ENCODE measurements at places on chromosomes 11 and 22. TPM values are rescaled to one million over a fixed set of nuclear protein-coding genes. Genes with fewer than 3 reads are reported as not detected.
A peak's percentile ranks its signal among the peaks of the same experiment; 100 is the strongest.

- no peak overlapping the region for H3K27ac ChIP-seq
- no peak for DNase-seq
- H3K4me1 ChIP-seq: peaks cover 32% of the 10 kb centered on the region
- H3K27me3 ChIP-seq: no peaks in the 10 kb centered on the region
These were observed 85.6 kb downstream of the CADM1 start for GRCh38 chr11:115418626-115419025.

GRCh38 chr11:78181185-78181584, 7.2 kb downstream of the KCTD21 start:
- H3K27ac ChIP-seq: no peak overlapping the region
- H3K4me3 ChIP-seq: no peak overlapping the region
- H3K27me3 ChIP-seq: no peaks in the 10 kb centered on the region
- no peaks in the 10 kb centered on the region for H3K36me3 ChIP-seq

DNA sequence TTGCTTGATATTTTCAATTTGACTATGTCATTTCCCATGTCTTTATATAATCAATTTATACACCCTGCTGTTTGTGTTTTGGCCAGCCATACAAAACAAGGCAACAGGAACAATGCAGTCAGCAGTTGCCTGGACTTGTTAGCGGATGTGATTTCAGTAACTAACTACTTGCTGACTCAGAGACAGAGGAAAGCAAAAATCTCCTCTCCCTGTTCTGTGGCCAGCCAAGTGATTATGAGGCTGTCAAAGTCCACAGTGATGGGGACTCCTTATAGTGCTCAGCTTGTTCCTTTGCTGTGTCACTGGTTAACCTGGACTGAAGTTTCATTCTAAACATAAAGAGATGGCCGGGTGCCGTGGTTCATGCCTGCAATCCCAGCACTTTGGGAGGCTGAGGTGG, 32.6 kb upstream of the APLP2 start:
- no peak overlapping the region for H3K4me3 ChIP-seq
- no peak for DNase-seq
- no peaks in the 10 kb centered on the region for H3K36me3 ChIP-seq
- no peaks in the 10 kb centered on the region for H3K27me3 ChIP-seq

DNA sequence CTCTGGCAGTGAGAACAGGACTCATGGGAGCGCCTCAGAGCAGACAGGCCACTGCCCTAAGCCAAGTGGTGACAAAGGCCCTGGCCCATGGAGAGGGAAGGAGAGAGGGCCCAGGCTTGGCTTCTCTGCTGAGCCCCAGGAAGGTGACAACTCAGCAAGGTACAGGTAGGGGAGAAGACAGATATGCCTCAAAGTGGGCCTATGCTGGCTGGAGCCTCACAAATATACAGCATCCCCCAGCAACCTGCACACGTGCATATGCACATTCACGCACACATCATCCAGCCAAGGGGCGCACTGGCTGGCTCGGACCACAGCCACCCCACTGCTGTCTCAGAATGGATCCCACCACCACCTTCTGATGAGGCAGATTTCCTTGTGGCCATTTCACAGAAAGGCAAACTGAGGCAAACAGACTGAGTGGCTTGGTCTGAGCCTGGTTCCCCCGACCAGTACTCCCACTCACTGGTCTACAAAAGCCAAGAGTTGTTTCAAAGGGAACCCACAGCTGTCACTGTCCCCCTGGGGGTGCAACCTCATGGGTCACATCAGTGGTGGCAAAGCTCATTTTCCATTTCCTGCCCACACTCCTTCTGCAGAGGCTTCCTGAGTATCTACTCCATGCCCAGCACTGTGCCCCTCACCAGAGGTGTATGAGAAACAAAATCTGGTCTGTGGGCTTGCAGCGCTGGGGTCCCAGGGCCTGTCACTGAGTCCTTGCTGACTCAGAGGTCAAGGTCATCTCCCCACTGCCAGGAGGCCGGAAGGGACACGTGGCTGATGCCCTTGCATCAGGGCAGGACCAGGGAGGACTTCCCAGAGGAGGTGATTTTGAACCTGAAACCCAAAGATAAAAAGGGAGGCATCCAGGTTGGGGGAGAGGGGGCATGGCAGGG, 67.3 kb upstream of the PRR5 start:
- no peaks in the 10 kb centered on the region for H3K4me1 ChIP-seq
- no peak overlapping the region for H3K4me3 ChIP-seq
- no peak for DNase-seq
- no peaks in the 10 kb centered on the region for H3K36me3 ChIP-seq

- no peaks in the 10 kb centered on the region for H3K36me3 ChIP-seq
- no peaks in the 10 kb centered on the region for H3K27me3 ChIP-seq
- peak overlapping the region; percentile 0 for H3K4me3 ChIP-seq
- DNase-seq: peak; percentile 62
These were observed 616 bp downstream of the GGT5 start for GRCh38 chr22:24244144-24244787.

GRCh38 chr11:17770917-17771316, 36.3 kb downstream of the KCNC1 start:
- no peak for DNase-seq
- H3K4me1 ChIP-seq: no peaks in the 10 kb centered on the region
- no peaks in the 10 kb centered on the region for H3K36me3 ChIP-seq
- no peak overlapping the region for H3K4me3 ChIP-seq

DNA sequence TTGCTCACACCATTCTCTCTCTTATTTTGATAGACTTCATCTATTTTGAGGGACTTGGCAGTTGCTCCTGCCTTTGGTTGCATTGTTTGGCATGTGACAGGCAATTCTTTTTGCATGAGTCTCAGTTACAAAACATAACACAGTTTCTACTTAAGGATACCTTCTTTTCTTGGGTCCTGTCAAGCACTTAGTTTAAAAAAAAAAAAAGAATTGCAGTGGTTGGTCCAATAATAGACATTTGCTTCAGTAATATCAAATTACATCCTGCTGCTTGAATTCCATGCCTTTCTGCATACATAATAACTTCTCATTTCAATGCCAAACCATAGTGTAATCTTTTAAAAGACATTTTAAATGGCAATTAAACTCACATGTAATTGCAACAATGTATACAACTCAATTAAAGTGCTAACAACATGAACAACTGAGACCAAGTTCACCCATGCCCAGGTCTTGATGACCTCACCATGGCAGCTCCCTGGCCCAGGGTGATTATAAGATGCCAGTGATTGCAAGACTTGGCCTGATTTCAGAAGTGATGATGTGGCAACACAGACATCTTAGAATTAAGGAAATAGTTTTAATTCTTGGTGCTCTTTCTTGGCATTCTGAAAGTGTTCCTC, 32.2 kb upstream of the PLET1 start:
- H3K36me3 ChIP-seq: no peaks in the 10 kb centered on the region
- no peak overlapping the region for H3K4me3 ChIP-seq
- no peaks in the 10 kb centered on the region for H3K27me3 ChIP-seq
- peak overlapping the region; percentile 72 for H3K27ac ChIP-seq
- peaks cover 3% of the 10 kb centered on the region for H3K4me1 ChIP-seq
- DNase-seq: peak; percentile 75

DNA sequence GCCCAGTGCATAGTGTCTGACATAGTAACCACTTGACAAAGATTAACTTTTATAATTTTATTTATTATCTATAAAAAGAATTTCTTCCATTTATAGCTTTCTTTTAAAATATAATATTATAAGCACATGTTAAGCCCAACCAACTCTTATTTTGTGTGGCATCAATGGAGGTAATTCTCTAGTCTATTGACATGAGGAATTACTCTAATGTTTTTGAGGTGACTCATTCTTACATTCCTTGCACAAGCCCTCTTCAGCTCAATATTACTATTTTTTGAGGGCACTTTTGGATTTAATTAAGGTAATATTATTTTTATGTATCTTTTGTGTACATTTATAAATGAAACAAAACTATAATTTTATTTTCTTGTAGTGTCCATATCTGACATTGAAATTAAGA, 59.6 kb downstream of the AASDHPPT start:
- no peaks in the 10 kb centered on the region for H3K36me3 ChIP-seq
- H3K27ac ChIP-seq: no peak overlapping the region
- DNase-seq: no peak
- no peaks in the 10 kb centered on the region for H3K27me3 ChIP-seq
- no peaks in the 10 kb centered on the region for H3K4me1 ChIP-seq

The DESI1 gene
- total RNA-seq: 13.6 TPM

The OTOG gene
- total RNA-seq: 0.11 TPM
